Fibroblast of pulmonary artery (primary cell): ENCODE measurements at places on chromosomes 4 and X.
A peak's percentile ranks its signal among the peaks of the same experiment; 100 is the strongest.

GRCh38 chr4:31298737-31299136 lies 578.6 kb downstream of the PCDH7 start:
- no peak for DNase-seq

GRCh38 chrX:701673-702072 lies 71.1 kb downstream of the SHOX start:
- no peak for DNase-seq

GRCh38 chrX:34521563-34521962 lies 135.5 kb downstream of the TMEM47 start:
- peak; percentile 16 for DNase-seq

- DNase-seq: no peak
These were observed 208.1 kb downstream of the PDGFC start for GRCh38 chr4:156763511-156763910.

DNA sequence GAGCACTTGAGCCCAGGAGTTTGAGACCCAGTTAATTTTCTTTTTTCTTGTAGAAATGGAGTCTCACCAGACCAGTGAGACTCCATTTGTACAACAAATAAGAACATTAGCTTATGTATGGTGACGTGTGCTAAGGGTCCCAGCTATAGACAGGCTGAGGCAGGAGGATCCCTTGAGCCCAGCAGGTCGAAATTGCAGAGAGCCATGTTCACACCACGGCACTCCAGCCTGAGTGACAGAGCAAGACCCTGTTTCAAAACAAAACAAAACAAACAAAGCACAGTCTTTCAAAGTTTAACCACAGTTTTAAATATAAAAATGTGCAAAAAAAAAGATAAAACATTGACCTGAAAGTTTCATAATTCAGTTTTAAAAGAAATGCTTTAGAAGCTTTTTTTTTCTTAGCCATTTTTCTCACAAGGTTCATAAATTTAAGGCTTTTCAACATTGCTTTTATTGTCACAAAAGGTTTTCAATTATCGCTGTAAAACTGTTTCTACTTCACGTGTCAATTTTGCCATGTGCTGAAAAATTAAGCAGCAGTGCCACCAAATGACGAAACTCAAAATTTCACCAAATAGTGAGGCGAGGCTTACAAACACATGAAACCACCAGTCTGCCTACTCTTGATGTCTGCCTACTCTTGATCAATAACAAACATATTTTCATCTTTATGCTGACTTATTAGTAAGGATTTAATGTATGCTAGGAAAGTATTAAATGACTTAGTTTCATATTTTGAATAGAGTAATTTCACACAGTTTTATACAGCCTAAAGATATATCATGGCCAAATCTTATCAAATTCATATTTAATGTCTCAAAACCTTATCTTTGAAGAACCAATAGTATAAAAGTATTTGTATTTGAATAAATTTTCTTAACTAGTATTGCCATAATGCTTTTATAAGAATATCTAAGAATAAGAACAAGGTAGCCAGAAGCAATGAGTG lies 126.3 kb downstream of the NEK1 start:
- peak; percentile 78 for DNase-seq

- DNase-seq: peak; percentile 24
These were observed 113.0 kb downstream of the UCHL1 start for GRCh38 chr4:41369680-41370079.

DNA sequence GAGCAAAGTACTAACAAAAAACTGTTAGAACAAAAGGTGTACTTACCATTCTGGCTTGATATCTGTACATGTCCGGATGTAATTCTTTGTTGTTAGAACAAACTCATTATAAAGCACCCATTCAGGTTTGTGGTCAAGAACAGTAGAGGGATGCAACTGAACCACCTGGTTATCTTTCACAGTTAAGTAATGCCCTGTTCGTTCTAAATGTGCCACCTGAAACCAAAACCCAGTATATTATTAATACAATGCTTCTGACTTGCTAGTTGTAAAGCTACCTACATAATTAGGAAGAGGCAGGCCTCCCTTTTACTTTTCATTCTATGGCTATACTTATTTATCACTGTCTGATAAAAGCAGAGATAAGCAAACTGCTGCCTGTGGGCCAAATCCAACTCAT lies 54.8 kb downstream of the DHX15 start:
- DNase-seq: no peak

GRCh38 chrX:13311560-13311959 lies 8.3 kb downstream of the ATXN3L start:
- DNase-seq: no peak

DNA sequence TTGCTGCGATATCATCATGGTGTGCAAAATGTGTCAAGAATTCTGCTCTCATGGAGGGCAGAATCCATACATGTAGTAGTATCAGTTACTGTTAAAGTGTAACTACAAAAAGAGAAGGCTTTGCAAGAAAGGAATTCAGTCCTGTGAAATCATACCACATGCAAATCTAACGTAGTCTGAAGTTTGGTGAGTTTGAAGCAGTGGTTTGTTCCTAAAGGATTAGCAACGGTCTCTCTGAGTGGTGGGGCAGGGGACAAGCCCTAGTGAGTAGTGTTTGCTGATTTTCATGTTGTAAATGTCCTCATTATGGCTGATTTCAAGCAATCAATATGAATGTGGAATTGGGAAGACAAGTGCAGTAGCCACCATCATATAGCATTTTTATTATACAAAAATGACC lies 47.1 kb upstream of the CLNK start:
- no peak for DNase-seq

DNA sequence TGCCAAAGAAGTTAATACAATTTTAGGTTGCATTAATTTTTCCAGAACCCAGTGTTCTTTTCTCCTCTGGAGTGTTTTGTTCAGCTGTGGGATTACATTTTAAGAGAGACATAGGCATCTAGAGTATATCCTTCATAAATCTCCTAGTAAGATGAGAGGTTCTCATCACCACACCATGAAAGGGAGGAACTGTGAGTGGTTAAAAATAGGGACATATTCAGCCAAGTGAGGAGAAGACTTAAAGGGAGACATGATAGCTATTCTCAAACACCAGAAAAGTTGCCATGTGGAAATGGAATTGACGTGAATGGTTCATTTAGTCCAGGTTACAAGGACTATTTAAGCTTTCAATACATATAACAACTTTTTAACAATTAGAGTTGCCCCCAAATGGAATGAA lies 6.5 kb upstream of the MRPL1 start:
- no peak for DNase-seq

GRCh38 chr4:45183905-45184304 lies 457.5 kb upstream of the GNPDA2 start:
- no peak for DNase-seq

- DNase-seq: no peak
These were observed 86.6 kb downstream of the RTL5 start for GRCh38 chrX:72045141-72045540.

DNA sequence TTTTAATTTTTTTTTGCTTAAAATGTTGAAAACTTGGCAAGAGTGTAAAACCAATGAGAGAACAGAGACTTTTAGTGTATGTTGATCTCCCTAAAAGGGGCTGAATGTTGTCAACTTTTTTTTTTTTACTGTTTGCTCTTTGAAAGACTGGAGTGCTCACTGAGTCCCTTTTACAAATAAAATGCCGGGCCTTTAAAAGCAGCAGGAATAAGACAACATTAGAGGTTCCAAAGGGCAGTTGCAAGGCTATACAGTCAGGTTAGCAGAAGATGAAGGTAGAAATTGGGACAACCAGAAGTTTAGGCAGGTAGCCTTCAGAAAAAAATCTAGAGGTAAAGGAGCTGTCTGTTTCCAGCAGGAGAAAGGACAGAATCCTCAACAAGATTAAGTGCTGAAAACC lies 132.5 kb upstream of the HTR2C start:
- DNase-seq: no peak

GRCh38 chrX:49862093-49862492 lies 17.2 kb upstream of the USP27X start:
- DNase-seq: no peak

GRCh38 chrX:121666171-121666570 lies 618.8 kb downstream of the GLUD2 start:
- DNase-seq: no peak

DNA sequence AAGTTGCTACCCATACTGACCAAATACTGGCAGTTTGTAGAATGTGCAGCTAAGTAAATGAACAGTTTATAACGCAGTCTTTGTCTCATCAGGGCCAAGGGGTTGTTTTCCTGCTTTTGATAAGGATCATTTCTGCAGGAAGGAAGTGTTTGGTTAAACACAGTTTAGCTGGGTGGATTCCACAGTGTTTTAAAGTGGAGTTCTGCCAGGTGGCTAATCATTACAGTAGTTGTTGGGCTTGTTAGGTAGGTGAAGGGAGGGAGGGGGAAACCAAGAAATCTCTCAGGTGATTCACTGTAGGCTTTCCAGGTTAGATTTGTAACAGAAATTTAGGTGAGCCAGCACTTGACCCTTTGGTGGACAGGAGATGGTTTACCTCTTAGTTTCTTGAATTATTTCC lies 58.1 kb downstream of the FNIP2 start:
- DNase-seq: no peak

DNA sequence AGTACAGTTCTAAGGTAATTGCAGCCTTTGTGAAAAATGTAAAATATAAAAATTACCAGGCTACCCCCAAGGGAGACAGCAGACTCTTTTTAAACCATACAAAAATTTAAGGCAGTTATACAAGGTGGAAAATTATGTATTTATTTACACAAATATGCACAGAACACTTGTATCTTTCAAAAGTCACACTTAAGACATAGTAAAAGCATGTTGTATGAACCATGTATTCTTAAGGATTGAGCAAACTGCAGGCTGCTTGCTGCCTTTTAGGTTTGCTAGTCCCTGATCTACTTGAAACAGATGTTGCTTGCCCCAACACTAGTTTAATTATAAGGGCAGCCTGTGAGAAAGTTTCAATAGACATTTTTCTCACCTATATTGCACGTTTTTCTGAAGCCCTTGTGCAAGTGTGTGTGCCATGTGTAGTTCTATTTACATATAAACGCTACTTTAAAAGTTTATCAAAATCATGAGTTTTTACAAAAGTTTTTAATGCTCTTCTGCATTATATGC lies 72.8 kb downstream of the PRSS12 start:
- DNase-seq: peak; percentile 7

DNA sequence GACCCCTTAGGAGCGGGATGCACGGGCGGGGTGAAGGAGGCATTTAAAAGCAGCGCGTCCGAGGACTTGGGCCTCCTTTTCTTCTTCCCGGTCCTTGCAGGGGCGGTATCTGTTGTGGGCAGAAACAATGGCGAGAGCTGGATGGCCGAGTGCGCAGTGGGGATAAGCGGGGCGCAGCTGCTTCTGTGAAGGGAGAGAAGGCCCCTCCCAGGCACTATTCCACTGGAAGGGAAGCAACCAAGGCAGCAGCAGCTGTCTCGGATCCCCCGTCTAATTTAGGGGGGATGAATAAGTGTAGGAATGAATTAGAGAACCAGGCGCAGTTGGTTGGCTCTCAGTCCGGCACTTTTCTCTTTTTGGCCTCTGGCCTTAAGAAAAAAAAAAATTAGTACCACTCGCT lies 995 bp downstream of the SMARCA5 start:
- peak; percentile 62 for DNase-seq

DNA sequence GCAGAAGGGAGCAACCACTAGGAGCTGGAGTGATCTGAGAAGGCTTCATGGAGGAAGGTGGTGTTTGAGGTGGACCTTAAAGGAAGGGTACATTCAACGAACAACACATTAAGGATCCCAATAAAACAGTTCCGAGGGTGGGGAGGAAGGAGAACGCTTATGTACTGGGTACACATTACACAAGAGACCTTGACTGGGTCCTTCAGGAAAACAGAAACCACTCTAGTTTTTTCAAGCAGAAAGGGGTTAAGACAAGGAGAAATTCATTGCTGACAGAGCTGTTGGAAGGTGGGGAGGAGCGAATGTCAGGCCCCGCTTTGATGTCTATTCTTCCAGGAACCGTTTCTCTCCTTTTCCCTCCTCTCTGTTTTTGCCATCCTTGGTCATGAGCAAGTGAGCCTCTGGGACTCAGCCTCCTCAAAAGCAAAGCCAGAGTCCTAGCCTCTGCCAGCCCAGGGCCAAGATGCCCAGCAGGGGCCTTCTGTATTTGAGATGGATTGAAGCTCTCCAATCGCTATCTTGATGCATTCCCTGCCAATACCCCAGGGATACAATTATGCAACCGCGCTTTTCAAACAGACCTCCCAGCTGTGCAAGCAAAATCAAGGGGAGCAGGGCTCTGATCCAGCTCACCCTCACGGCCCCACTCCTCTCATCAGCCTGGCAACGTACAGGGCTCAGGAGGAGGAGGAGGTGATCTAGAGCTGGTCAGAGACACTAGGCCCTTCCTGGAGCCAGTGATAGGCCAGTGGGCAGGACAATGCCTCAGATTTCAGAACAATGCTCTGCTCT lies 48.4 kb downstream of the ZBTB49 start:
- no peak for DNase-seq

DNA sequence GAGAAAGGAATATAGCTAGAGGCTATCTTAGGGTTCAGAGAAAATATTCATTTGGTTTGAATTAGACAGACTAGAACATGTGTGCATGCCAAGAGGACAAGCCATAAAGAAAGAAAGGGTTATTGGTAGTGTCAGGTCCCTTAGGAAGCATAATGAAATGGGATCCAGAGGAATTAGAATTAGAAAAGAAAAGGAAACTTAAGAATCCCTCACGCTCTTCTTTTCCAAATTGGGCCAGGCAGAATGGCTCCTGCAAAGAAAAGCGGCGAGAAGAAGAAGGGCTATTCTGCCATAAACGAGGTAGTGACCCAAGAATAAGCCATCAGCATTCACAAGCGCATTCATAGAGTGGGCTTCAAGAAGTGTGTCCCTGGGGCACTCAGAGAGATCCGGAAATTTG lies 4.9 kb upstream of the ABCG2 start:
- no peak for DNase-seq

DNA sequence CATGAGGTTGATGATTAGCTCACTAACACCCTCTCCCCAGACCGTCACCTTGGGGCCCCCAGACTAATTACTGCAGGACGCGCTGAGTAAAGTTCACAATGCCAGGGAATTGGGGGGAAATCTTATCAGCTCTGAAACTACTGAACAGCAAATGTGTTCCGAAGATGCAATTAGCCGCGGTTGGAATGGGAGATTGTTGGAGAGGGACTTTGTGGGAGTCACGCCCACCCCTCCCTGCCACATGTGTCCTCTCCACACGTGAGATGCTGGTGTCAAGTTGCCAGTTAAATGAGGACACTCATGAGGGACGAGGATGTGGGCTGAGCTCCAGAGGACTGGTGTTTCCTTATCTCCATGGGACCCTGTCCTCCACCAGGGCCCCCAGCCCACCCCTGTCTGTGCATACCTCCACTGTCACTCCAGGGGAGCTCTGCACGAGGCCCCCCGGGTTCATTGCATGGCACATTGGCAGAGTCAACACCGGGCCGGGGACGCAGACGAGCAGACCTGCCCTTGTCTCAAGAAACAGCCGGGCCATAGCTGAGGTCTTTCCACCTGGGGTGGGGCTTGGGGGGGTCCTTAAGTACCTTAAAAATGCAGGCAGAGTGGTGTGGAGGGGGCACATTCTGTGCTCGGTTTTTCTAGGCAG lies 175.4 kb upstream of the PSAPL1 start:
- no peak for DNase-seq

DNA sequence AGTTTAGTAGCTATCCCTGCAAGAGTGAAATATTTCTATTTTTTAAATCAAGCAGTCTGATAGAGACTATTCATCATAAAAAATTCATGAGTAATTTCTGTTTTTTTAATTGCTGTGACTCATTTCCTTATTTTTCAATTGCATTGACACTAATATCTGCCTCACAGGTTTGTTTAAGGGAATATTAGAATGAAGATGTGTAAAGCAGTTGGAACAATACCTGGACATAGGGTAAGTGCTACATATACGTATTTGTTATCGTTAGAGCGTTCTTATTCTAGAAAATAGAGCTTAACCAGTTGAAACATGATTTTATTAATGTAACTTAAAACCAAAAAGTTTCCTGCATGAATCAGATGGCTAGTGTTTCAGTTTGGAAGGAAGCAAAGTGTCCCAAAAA lies 2211.3 kb downstream of the PCDH7 start:
- DNase-seq: no peak
